Omental fat pad (tissue), 4 donors: ENCODE measurements at places on chromosomes 4 and X.

GRCh38 chrX:136057567-136057966 is 72.3 kb downstream of the SLC9A6 start:
- no peak for DNase-seq

DNA sequence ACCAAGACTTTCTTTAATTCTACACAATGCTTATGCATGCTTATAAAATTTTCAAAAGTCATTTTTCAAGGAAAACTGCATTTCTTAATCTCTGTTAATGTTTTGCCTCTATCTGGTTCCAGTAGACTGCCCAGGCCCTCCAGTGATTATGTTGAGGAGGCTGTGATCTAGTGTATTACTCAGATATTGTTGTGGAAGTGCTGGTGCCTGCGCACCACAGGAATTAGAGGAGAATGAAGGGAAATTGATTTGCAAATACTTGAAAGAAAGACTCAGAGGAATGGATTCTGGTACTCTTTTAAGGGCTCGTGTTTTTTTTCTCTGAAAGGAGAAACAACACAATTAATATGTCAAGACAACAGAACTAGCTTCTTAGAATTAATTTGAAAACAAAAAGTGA is 1015.1 kb downstream of the RPA4 start:
- DNase-seq: no peak

DNA sequence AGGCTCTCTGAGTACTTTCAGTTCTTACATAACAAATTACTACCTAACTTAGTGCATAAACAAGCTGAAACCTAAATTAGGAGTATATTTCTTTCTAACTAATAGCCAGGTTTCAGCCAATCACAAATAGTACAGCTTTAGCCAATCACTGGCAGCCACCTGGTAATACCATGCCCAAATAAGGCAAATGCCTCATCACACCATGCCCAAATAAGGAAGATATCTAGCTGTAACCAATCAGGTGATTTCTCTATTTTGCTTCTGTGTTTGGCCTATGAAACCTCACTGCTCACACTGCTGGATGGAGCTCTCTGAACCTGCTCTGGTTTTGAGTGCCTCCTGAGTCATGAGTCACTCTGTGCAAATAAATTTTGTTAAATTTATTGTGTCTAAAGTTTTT is 113.5 kb downstream of the DDIT4L start:
- no peak for DNase-seq

DNA sequence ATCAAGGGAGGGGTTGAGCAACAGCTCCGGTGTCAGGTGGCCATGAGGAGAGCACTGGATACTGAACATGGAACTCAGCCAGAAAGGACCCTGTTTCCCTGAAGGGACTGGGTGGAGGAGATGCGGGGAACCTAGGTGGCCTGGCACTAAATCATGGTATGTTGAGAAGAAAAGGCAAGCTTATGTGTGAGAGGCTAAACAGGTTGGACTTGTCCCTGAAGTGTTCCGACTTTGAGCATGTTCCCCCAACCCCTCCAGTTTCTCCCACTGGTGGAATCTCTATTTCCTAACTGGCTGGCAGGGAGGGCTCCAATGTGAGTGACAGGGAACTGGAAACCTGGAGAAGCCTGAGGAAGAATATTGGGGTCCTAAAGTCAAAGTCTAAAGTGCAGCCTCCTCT is 69.5 kb downstream of the PLAC1 start:
- DNase-seq: no peak

- no peak for DNase-seq
Observed at GRCh38 chrX:123455693-123456092, 271.6 kb downstream of the GRIA3 start.

GRCh38 chrX:56802921-56803849 is 74.1 kb downstream of the NBDY start:
- DNase-seq: no peak

DNA sequence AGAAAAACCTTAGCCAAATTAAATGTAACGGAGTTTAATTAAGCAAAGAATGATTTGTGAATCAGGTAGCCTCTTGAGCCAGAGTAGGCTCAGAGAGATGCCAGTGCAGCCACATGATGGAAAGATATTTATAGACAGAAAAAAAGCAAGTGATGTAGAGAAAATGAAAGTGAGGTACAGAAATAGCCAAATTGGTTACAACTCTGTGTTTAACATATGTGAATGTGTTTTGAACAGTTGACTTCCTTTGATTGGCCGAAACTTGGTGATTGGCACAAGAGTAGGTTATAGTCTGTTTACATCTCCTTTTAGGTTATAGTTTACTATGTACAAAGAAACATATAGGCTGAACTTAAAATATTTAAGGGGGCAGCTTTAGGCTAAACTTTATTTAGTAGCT is 459.9 kb upstream of the BOD1L1 start:
- DNase-seq: no peak

GRCh38 chrX:154549766-154550165 is 2.3 kb downstream of the IKBKG start:
- DNase-seq: no peak

DNA sequence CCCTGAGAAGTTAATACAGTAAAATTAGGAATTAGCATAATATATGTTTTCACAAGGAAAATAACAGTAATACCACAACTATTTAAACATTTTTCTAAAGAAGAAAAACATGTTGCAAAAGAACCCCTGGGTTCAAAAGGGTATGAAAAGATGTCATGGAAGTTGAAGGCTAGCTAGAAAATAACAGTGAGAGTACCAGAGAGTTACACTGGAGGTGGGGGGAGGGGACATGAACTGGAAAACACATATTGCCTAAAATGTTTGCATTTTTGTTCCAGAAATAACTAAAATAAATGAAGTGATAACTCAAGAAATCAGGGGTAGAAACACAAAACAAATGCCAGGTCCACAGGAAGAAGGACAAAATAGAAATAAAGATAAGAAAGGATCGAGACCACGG is 336.6 kb upstream of the MAD2L1 start:
- no peak for DNase-seq

DNA sequence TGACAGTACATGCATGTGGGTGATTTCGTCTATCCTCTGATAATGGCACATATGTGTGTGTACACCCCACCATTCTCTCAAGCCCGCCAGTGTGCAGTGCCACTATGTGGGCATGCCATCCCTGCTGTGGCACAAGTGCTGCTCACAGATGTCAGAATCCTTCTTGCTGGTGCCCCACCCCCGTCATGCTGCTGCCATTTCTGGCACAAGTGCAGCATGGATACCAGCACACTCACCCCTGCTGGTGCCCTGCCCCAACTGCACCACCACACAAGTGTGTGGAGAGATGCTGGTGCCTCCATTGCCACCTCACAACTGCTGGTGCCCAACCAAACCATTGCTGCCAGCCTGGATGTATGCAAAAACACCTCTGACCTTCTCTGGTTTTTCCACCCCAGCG is 1133.8 kb downstream of the TECRL start:
- DNase-seq: no peak

DNA sequence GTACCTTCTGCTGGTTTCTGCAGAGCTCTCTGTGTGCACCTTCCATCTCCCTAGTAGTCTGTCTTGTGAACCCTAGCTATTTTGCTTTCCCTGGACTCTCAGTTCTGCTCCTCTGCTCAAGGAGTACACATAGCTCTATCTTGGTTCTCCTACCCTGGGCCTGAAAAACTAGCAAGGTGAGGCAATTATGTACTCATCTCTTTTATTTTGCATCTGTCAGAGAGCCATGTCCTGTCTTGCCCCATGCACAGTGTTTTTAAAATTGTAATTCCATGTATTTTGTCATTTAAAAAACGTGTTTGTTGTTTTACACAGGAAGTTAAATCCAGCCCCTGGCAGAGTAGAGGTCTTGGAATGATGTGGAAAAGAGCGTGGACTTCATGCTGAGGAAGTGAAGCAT is 684.9 kb upstream of the CPEB2 start:
- DNase-seq: no peak

GRCh38 chr4:122658818-122659295 is 38.0 kb upstream of the IL21 start:
- DNase-seq: no peak

- no peak for DNase-seq
Observed at GRCh38 chr4:187380181-187380581, 615.4 kb upstream of the ZFP42 start.

GRCh38 chrX:69153060-69153730 is 12.1 kb downstream of the PJA1 start:
- no peak for DNase-seq

GRCh38 chr4:16136827-16137226 is 53.0 kb upstream of the PROM1 start:
- no peak for DNase-seq

- DNase-seq: no peak
Observed at GRCh38 chrX:11724122-11725017, 33.7 kb upstream of the MSL3 start.

DNA sequence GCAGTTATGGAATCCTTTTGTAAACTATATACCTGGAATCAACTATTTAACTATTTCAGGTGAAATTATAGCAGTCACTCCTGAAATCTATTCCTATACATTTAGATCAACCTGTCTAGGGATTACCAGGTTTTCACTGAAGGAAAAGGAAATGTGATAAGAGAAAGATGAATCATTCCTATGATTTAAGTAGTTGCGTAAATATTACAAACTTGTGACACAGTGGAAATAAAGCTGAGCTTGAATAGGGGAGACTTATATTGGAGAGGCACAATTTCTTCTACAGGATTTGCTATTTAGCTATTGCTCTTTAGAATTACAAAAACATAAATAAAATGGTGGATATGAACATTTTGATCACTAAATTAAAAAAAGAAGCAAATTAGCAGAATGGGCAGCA is 284.1 kb upstream of the EPHA5 start:
- DNase-seq: no peak

DNA sequence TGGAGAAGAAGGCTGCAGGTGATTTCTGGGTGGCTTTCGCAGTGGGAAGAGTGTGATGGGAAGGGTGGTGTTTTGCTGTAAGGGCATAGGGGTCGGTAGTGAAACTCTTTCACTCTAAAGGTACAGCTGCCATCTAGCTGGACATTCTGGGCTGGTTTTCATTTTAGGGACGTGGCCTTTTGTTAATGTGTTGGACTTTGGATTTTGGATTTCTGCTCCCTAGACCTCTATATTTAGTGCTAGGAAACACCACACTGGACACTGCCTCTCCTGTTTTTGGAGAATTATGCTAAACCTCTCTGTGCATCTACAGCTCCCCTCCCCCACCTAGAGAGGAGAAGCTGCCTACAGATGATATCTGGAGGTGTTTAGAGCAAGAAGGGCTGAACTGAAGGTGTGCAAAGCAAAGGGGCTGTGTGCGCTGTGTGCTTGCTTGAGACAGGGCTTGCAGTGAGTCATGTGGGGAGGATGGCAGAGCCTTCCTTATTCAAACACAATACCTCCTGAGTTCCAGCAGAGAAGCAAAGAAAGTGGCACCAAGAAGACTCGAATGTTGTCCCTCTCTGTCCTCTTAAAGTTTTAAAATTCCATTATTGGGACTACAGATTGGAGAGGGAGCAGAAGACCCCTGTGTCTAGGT is 47.9 kb downstream of the STARD8 start:
- DNase-seq: no peak

DNA sequence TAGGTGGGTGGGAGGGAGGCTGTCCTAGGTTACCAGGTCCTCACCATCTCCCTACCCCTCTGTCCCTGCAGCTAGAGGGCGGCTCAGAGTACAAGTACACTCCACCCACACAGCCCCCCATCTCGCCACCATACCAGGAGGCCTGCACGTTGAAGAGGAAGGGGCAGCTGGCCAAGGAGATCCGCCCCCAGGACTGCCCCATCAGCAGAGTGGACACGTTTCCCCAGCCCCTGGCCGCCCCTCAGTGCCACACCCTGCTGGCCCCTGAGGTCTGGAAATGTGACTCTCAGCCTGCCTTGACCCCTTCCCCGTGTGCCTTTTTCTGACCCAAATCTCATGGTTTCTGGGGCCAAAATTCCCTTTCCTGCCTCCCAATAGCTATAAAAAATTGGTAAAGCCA is 6.5 kb downstream of the FTSJ1 start:
- no peak for DNase-seq

- DNase-seq: no peak
Observed at GRCh38 chrX:21798677-21799219, 40.7 kb upstream of the MBTPS2 start.

GRCh38 chr4:7709431-7709830 is 230.2 kb downstream of the AFAP1 start:
- DNase-seq: no peak

- no peak for DNase-seq
Observed at GRCh38 chr4:38734446-38734845, 48.3 kb downstream of the TLR10 start.

DNA sequence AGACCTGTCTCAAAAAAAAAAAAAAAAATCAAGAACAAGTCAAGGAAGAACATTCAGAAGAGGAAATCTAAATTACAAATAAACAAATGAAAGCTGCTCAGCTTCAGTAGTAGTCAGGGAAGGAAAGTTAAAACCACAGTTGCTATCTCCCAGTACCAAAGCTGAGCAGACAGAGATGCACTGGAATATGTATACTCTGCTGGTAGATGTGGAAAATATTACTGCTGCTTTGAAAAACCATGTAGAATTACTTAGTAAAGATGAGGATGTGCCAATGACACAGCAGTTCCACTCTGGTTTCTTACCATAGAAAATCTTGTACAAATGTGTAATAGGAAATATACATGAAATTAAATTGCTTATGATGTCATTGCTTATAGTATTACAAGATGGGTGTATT is 25.1 kb upstream of the PRKX start:
- no peak for DNase-seq

DNA sequence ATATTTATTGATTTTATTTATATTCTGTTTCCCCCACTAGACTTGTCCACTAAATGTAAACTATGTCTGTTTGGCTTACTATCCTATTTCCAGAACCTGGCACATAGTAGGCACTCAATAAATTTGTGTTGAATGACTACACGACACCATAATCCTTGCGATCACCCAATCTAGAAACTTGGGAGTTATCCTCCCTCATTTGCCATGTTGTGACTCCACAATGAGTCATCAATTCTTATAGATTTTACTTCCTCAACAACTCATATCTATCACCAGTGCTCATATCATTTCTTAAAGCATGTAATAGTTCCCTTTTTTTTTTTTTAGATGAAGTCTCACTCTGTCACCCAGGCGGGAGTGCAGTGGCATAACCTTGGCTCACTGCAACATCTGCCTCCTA is 39.9 kb upstream of the VAMP7 start:
- DNase-seq: no peak

GRCh38 chr4:110487873-110488272 is 11.9 kb downstream of the ENPEP start:
- no peak for DNase-seq

DNA sequence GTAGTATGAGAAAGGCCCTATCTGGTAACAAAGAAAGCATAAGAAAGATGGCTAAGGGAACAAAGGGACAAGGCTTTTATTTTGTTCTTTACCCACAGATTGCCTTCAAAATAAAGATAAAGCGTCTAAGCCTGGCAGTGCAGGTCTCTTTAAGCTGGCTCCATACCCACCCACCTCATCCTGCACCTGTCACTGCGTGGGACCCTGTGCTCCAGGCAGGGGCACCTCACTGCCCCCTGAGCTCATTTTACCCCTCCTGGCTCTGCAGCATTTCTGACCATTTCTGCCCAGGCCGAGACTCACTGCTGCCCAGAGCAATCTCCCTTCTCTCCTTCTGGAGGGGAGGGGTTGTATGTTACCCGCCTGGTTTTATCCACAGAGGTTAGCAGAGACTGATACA is 1.7 kb upstream of the CYP4V2 start:
- DNase-seq: no peak
